ENCODE measurements at places on chromosomes 1 and 21. TPM values are rescaled to one million over a fixed set of nuclear protein-coding genes. Genes with fewer than 3 reads are reported as not detected.

The MYOM3 gene
- total RNA-seq = 0.32 TPM

The RHD gene
- total RNA-seq = not detected

The PROX1 gene
- 7.5 TPM for total RNA-seq

The ADAM30 gene
- not detected for total RNA-seq

The MYOG gene
- total RNA-seq = not detected

The LGR6 gene
- total RNA-seq = 2.6 TPM

The PLXNA2 gene
- 11.5 TPM for total RNA-seq

The ZNF683 gene
- 0.48 TPM for total RNA-seq

The FAM72B gene
- 1.9 TPM for total RNA-seq

The RNF186 gene
- total RNA-seq = not detected

The LRRC38 gene
- not detected for total RNA-seq

The CHIA gene
- total RNA-seq = not detected

The OR2L8 gene
- total RNA-seq = 1.3 TPM

The PWP2 gene
- 5.8 TPM for total RNA-seq

The EFNA1 gene
- total RNA-seq = 163 TPM

The OR2T33 gene
- not detected for total RNA-seq

The MUL1 gene
- total RNA-seq = 35.1 TPM

The ZNF593OS gene
- total RNA-seq = not detected

The CDA gene
- 0.98 TPM for total RNA-seq

The NUF2 gene
- total RNA-seq = 1.3 TPM

The L1TD1 gene
- 0.59 TPM for total RNA-seq

All from breast epithelium (tissue), 4 donors.